Dermis microvascular lymphatic vessel endothelial cell (primary cell): ENCODE measurements at places on chromosomes 13 and 19.
A peak's percentile ranks its signal among the peaks of the same experiment; 100 is the strongest.

DNA sequence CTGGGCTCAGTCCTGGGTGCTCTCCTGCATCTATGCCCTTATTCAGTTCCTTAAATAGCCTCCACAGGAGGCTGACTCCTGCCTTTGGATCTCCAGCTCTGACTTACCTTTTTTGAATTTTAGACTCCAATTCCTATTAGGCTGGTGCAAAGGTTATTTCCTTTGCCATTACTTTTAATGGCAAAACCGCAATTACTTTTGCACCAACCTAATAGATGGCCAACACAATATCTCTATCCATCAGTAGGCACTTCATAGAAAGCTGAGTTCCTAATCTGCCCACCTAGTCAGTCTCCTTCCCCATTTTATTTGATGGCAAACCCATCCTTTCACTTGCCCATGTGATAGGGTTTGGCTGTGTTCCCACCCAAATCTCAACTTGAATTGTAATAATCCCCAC is 95.3 kb downstream of the CACNA1A start:
- no peak for DNase-seq

DNA sequence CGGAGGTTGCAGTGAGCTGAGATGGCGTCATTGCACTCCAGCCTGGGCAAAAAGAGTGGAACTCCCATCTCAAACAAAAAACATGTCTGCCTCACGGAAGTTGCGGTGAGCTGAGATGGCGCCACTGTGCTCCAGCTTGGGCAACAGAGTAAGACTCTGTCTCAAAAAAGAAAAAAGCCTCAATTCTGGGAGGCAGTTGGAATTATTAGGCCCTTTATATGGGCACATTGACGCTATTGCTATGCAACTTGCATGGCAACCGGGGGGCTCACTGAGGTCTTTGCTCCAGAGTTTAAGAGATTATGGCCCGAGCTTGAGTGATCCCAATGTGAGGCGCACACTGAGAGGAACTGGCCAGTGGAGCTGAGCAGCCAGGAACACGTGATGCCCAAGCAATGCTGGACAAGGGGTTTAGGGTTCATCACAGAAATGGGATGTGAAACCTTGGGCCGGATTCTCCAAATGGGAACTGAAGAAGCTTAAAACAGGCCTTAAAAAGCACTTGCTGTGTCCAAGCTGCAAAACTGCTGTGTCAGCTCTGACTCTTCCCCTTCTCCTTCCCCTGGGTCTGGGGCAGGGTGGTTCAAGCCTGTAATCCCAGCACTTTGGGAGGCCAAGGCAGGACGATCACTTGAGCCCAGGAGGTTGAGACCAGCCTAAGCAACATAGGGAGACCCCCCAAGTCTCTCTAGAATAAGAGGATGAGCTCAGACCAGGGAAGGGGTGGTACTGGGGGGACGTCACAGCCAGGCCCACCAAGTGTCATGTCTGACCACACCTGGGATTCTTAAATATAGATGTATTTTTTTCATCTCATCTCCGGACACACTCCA is 2.5 kb downstream of the FTL start:
- DNase-seq, result no peak

DNA sequence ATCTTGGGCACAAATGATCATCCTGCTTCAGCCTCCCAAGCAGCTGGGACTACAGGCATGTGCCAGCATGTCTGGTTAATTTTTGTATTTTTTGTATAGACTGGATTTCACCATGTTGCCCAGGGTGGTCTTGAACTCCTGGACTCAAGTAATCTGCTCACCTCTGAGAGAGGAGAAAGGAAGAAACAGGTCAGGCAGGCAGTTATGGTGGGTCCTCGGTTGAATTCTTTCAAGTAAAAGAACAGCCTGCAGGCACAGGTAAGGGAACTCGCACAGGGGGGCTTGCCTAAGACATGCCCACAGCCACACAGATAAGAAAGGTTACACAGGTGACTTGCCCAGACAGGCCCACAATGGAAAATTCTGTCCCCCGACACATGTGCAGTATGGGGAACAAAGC is 34.8 kb upstream of the CYSLTR2 start:
- no peak for DNase-seq

GRCh38 chr19:49875177-49875576 is 2.0 kb downstream of the AKT1S1 start:
- DNase-seq, result no peak

GRCh38 chr13:59409211-59409610 is 754.5 kb downstream of the DIAPH3 start:
- DNase-seq, result no peak

- no peak for DNase-seq
These were observed 685 bp downstream of the GMFG start for GRCh38 chr19:39335168-39335548.

- DNase-seq, result no peak
These were observed 1486.8 kb downstream of the EFNB2 start for GRCh38 chr13:105048677-105049076.

GRCh38 chr13:68574053-68574452 is 1343.9 kb upstream of the PCDH9 start:
- DNase-seq, result no peak

GRCh38 chr13:59229861-59230260 is 933.9 kb downstream of the DIAPH3 start:
- DNase-seq, result no peak

DNA sequence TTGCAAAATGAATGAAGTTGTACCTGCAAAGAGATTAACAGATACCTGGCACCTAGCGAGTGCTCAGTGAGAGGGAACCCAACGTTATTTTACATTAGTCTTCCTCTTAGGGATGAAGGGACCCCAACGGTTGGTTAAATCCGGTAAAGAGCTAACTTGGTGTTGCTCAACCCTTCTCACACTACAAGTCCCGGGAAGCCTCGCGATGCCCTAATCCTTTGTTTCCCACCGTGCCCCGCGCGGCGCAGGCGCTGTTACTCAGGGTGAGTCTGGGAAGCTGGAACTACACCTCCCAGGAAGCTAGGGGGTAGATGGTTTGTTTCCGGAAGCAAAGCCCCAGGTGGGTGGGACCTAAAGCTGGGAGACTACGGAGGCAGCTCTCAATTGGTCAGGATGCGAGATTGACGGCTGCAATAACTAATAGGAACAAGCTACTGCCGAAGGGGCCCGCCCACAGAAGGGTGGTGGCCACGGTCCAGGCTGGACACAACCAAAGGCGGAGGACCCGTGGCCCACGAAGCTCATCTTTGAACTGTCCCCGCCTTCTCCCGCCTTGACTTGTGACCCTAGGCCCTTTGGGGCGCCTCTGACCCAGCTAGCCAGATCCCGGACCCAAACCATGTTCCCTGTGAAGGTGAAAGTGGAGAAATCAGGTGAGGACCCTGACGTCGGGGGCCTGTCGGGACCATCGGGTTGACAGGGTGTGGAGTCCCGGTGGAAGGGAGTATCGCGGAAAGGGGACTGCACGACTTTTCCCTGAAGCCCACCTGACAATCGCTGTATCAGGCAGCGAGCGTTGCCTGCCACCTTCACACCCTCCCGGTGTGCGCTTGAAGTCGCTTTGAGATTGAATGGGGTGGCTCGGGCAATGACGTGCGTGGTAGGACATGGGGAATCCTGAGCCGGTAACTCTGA is at the start of gene LIN37:
Gene LIN37 (plus strand): TSS at position 471 of the 915 bp plus-strand sequence. CDS start 149 bp downstream, at position 620.
- DNase-seq, result peak; percentile 99

- no peak for DNase-seq
These were observed 14.8 kb upstream of the MATK start for GRCh38 chr19:3800996-3801395.

- DNase-seq, result no peak
These were observed 37.8 kb downstream of the VSTM2B start for GRCh38 chr19:29563486-29564101.

DNA sequence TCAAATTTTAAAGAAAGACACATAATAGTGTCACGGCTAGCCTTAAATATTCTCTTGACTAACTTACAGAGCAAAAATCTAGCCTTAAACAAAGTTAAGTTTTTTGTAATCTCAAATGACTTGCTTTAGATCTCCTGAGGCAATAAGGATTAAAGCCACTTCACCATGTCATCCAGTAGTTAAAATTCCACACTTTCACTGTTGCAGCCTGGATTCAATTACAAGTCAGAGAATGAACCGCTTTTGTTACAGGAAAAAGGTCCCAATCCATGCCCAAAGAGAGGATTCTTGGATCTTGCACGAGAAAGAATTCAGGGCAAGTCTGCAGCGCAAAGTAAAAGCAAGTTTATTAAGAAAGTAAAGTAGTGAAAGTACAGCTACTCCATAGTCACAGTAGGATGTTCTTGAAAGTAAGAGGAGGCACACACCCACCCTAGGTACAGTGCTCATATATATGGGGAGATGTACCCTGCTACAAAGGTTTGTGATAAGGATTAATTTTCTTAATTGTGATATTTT is 34.6 kb upstream of the CD177 start:
- no peak for DNase-seq
